ENCODE measurements at places on chromosomes 5 and 9.

DNA sequence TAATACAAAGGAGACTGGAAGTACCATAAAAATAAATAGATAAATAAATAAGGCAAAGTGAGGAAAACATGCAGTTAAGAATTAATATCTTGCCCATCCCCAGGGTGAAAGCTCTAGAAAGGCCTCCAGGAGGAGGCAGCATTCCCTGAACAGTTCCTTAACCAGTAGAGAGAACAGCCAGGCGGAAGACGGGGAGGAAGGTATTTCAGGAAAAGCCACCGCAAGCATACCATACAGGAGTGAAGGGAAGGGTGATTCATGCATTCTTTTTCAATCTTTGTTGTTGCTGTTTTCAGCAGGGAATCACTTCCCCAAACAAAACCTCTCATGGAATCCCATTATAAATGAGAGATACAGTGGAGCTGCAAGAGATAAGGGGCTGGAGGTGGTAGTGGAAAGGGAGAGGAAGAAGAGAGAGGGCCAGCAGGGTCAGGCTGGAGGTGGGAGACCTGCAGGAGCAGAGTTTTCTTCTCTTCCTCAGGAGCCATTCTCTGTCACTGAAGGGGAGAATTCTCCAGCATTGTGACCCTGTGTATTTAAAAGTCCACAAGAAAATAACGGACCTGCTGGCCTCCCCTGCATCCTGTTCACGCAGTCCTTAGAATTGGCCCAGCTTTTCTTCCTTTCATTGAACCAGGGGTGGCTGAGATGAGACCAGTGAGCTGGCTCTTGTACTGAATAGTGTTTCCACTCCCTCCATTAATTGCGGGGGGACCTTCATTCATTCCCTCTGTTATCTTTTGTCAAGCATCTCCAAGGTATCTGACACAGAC lies 255.9 kb downstream of the FAM114A2 start:
- DNase-seq: no peak

- DNase-seq: no peak
These were observed 48.7 kb downstream of the CAMSAP1 start for GRCh38 chr9:135858491-135859185.

- DNase-seq: no peak
These were observed 217.9 kb downstream of the HSPA4 start for GRCh38 chr5:133269691-133270090.

GRCh38 chr9:97412626-97413385 lies 910 bp downstream of the TDRD7 start:
- DNase-seq: peak; percentile 12

DNA sequence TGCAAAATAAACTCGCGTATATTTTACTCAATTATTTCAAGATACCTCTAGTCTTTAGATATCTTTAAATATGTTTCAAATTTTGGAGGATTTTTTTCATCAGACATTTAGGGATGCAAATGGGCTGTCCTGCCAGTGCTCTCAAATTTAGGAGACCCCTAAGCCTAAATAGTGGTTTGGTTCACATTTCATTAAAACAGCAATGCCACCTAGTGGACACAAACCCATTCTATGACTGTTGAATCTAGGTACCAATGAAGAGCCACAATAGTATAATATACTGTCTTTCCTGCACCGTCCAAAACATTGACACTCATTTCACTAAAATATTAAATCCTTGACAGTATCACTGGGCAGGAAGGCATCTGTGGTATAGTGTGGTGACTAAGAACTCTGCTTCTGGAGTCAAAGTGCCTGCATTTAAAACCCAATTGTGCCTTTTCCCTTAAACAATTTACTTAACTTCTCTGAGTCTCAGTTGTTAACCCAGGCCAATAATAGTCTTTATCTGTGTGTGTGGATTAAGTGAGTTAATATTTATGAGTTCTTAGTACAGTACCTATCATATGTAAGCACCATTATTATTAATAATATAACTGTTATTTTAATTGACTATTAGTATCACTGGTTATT lies 148.0 kb downstream of the RORB start:
- no peak for DNase-seq

GRCh38 chr5:1823381-1824034 lies 22.3 kb downstream of the NDUFS6 start:
- DNase-seq: no peak

DNA sequence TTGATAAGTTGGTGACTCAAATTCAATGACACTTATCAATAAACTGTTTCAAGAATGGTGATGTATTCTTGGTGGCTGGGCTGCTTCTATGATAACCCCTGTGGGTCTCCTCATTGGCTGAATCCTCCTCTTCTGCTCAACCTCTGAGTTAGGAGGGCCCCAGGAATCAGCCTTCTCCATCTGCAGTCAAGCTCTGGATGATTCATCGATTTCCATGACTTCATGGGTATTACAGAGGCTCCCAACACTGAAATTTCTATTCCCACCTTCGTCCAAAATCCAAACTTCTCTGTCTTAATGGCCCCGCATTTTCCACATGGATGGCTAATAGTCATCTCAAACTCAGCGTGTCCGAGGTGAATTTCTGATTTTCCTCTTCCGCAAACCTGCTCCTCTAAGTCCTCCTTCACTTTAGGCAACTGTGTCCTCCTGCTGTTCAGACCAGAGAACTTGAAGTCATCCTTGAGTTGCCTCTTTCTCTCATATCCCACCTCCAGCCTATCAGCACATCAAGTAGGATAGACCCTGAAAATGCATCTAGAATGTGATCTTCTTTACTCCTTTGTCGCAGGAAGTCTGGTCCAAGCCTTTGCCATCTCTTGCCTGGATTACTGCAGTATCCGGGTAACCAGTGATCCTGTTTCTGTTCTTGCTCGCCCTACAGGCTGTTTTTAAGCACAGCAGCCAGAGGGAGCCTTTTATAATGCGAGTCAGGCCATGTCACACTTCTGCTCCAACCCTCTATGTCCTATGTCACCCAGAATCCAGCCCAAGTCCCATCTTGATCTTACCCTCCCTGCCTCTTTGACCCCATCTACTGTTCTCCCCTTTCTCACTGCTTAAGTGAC lies 41.4 kb upstream of the IL7R start:
- no peak for DNase-seq

DNA sequence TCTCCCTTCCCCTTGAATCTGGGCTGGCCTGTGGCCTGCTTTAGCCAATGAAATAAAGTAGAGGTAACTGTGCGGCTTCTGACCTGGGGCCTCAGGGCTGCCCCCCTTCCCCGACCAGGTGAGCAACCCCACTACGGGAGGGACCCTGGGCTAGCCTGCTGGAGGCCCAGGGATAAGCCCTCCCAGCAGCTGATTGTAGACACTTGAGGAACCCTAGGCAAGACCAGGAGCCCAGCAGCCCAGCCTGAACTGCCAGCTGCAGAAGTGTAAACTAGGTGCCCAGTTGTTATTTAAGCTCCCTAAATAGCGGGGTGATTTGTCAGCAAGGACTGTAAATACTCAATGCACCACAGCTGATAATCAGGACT lies 41.3 kb downstream of the RAPGEF1 start:
- DNase-seq: no peak

GRCh38 chr9:68897577-68898145 lies 116.3 kb downstream of the PRKACG start:
- DNase-seq: no peak
